ENCODE measurements at places on chromosomes 7 and 10.

- DNase-seq: no peak
Observed at GRCh38 chr10:129332476-129332875, 134.6 kb upstream of the MGMT start.

- DNase-seq: no peak
Observed at GRCh38 chr7:124934841-124935240, 5.2 kb upstream of the POT1 start.

DNA sequence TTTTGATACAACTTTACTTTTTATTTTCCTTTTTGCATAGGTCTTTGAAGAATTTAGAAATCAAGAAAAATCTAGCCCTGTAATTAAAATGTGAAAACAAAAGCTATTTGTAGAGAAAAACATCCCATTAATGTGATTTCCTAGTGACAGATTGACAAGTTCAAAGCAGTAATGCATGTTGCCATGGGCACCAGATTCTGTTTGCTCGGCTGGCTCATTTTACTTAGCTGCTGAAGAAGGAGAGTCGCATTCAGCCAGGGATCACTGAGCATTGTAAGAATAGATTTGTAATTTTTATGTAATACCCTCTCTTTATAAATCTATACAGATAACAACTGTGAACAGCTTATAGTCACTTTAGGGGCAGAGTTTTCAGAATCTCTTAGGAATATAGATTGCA lies 28.5 kb downstream of the DNAJB9 start:
- no peak for DNase-seq

- DNase-seq: no peak
Observed at GRCh38 chr7:54796150-54796549, 37.1 kb upstream of the SEC61G start.

DNA sequence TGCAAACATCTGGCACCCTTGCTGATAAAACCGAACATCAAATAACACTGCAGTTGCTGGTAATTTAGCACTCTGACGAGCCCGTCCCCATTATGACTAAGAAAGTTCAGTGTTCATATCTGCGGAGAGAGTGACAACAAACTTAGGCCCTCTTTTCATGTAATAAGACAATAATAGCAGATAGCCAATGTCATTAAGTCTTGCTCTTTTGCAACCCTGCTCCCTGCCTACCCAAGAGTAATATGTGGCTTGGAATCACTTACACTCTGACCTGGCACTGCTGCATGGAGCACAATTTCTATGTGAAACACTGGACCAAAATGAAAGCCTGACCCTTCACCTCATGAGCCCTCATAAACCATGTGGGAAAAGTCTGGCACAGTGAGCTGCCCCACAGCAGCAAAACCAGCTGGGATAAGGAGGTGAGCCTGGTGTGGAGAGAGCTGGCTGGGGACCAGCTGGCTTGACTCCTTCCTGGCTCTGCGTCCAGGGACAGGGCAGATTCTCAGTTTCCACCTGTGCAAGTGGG lies 86.5 kb downstream of the HIPK2 start:
- no peak for DNase-seq

- DNase-seq: no peak
Observed at GRCh38 chr7:17661982-17662585, 278.2 kb downstream of the SNX13 start.

DNA sequence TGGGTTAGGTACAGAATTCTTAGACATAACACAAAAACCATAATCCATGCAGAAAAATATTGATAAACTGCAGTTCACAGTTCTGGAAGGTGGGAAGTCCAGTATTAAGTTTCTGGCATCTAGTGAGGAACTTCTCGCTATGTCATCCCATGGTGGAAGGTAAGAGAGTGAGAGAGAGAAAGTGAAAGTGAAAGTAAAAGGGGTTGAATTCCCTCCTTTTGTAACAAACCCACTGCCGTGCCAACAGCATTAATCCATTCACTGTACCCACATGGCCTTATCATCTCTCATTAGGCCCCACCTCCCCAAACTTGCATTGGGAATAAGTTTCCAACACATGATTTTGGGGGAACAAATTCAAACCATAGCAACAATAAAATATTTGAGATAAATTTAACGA lies 17.1 kb downstream of the ZNF485 start:
- no peak for DNase-seq

- DNase-seq: no peak
Observed at GRCh38 chr7:85833066-85833465, 646.2 kb upstream of the SEMA3D start.

Measured in NCI-H187 treated with DMSO at 0.1 percent for 48 hours (cell line).